ENCODE measurements at places on chromosomes 6 and 20.
A peak's percentile ranks its signal among the peaks of the same experiment; 100 is the strongest.

- DNase-seq = no peak
Observed at GRCh38 chr6:35090734-35091133, 50.4 kb downstream of the TCP11 start.

DNA sequence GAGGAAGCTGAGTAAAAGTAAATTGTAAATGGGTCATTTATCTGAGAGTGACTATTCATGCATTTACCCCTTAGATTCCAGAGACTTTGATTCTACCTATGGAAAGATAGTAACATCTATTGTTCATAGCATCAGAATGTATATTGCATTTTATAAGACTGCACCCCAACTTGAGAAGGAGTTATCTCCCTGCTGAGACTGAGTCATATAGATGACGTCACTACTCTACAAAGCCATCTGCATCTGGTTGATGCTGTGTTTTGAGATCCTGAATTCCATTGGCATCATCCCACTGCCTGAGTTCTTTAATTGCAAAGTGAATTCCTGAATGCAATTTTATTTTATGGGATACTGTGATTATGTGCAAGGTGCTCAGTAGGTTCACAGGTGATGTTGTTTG lies 444.0 kb upstream of the SLC35B3 start:
- no peak for DNase-seq

- peak; percentile 83 for DNase-seq
Observed at GRCh38 chr6:26175428-26176181, 88.4 kb downstream of the HFE start.

- no peak for DNase-seq
Observed at GRCh38 chr6:83597051-83597450, 84.7 kb downstream of the PRSS35 start.

GRCh38 chr20:63795178-63795830 lies 35.8 kb downstream of the ZBTB46 start:
- no peak for DNase-seq

DNA sequence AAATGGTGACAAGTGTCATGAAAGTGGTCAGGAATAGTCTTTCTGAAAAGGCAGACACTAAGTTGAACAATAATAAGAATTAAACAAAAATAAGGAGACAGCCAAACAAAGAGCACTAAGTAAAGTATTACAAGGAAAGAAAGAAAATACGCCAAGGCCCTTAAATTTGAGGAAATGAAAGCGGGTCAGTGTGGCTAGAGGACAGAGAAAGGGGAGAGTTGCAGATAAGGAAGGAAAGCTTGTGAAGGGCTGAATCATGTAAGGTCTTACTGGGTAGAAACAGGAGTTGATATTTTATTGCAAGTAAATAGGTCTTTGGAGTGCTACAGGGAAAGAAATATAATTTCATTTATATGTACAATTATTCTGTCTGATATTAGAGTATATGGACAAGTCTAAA lies 732.1 kb downstream of the EPHA7 start:
- no peak for DNase-seq

DNA sequence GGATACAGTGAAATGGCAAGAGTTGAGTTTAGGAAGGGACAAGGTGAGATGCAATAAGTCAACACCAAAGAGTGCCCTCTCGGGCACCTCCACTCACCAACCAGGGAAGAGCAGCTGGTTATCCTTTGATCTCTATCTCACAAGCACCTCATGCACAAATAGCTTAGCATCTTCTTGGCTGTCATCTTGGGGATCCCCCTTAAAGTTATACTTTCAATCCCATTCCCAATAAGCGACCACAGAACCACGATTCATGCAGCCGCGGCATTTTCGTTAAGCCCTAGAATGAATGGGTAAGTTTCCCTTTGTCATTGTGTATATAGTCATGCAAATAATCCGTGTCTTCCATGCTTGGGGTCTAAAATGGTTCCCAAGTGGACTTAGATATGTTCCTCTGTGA lies 73.5 kb downstream of the ADTRP start:
- no peak for DNase-seq

DNA sequence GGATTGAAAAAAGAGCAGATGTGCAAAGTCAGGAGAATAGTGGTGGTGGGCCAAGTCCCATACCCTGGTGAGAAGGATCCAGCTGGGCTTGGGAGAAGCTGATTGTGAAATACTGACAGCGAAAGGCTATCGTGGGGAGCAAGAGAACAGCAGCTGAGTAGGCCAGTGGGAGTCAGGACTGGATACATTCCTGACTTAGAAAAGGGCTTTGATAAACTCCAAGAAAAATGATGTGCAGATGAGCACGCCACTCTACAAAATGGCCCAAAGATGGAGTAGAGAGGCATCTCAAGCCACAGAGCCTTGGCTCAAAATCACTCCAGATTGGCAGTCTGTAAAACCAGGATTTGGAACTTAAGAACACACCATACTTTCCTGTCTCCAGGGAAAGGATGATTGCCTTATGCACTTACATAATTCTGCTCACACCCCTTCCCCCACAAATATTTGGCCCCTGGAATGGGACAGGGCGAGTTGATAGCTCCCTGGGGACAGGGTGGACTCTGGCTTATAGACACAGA lies 578.7 kb downstream of the MAFB start:
- no peak for DNase-seq

DNA sequence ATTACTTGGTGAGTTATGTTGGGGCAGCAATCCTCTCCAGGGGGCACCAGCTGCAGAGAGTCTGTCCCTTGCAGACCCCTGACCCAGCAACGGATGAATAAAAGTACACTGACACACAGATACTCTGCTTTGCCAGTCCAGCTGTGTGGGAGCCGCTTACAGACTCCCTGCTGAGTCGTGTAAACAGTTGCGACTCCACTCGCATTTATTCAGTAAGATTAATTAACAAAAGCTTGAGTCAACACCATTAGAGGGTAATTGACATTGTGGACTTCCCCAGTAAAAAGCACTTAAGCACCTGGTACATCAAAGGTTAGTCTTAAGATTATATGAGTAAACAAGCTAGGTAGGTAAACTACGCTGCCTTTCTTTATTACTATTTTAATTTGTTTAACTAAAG lies 92.0 kb upstream of the TMEM181 start:
- DNase-seq = no peak
